ENCODE measurements at places on chromosomes 3 and 15.

- peak; percentile 65 for DNase-seq
These were observed 34.3 kb downstream of the ZBTB38 start for GRCh38 chr3:141402476-141403171.

GRCh38 chr15:84755736-84756527 lies 7.5 kb downstream of the ZNF592 start:
- DNase-seq, result no peak

GRCh38 chr15:27579738-27580137 lies 519.4 kb downstream of the OCA2 start:
- DNase-seq, result no peak

DNA sequence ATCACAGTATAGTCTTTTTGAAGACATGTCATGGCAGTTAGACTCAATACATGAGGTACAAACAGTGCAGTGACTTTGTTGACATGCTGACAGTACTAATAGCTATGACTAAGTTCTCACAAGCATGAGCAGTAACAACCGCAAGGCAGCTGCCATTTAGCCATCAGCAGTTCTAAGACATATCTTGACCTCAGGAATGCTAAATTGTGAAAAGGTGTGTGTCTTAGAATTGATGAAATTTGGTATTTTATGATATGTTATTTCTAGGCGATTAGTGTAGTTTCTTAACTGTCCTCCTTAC lies 60.7 kb upstream of the FURIN start:
- DNase-seq, result no peak

- no peak for DNase-seq
These were observed 59.8 kb downstream of the SNX4 start for GRCh38 chr3:125460233-125460632.

- peak; percentile 75 for DNase-seq
These were observed 753 bp downstream of the ITGB5 start for GRCh38 chr3:124886168-124887056.

DNA sequence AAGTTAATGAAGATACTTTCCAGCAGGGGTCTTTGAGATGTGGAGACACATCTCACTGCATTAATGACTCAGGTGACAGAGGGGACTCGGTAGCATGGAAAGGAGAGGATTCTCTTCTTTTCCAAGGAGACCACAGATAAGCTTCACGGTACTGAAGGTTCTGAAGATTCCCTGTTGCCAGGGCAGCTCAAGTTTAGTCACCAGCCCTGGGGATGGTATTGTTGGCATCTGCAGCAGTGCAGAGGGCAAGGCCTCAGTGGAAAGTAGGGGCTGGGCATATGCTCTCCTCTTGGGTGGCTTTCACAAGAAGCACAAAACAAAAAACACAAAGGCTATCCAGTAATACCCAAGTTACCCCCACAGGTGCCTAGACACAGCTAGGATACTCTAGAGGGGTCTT lies 38.0 kb upstream of the MRPL3 start:
- no peak for DNase-seq

GRCh38 chr15:99123713-99124451 lies 19.0 kb downstream of the SYNM start:
- peak; percentile 62 for DNase-seq

GRCh38 chr3:196208942-196209695 lies 2.1 kb downstream of the ZDHHC19 start:
- no peak for DNase-seq

DNA sequence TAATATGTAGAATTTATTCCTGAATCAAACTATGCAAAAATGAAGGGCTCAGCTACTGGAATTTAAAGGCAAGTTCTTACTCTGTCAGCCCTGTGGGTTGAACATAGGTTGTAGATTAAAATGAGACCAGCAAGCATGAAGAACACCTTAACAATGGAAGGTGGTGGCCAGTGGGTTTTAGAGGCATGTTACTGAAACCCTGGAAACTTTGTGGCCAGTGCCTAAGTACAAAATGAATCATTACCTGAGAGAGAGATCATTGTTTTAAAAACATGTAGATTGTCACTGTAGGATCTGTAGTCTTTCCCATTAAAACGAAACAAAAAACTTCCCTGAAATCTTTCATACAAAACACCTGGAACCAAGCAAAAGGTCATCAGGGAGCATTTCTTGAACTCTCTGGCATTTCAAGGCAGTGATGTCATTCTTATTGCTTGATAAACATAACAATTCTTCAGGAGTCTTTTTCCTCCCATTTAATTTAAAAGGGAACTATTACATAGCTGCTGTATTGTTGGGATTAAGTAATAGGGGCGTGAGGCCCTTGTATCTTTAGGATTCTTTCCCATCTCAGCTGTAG lies 51.8 kb downstream of the TMEM108 start:
- DNase-seq, result no peak

GRCh38 chr3:178868681-178869080 lies 202.9 kb downstream of the ZMAT3 start:
- DNase-seq, result no peak
